Stimulated activated CD4-positive, alpha-beta T cell treated with anti-CD3 and anti-CD28 coated beads, Interleukin-1b, Interleukin-23, amount 100 ng/mL, for 4 hours (primary cell): ENCODE measurements at places on chromosomes 11 and 22.

DNA sequence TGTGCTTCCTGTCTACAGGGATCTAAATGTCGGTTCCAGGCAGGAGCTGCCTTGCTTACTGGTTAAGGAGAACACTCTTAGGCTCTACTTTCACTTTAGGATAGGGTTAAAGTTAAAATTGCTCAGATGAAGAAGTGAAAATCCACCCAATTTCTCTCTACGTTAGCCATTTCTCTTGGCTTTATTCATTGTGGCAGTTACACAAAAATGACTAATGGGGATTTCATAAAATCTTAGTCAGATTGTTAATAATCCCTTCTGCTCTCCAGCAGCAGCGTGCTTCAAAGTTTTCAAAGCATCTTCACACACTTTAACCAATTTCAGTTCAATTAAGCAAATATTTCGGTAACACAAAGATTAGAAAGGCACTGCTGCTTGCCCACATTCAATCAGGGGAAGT lies 58.4 kb upstream of the RCN1 start:
- no peak for DNase-seq

- no peak for DNase-seq
Observed at GRCh38 chr11:120012245-120012644, 125.7 kb downstream of the TRIM29 start.

DNA sequence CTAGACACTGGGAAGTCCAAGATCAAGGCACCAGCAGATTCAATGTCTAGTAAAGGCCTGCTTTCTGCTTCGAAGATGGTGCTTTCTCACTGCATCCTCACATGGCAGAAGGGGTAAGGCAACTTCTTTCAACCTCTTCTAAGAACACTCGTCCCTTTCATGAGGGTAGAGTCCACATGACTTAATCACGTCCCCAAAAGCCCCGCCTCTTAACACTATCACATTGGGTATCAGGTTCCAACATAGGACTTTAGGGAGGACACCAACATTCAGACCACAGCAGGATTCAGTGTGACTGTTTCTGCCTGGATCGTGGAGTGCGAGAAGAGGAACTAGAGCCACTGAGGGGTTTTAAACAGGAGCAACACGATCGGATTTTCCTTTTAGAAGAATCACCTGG lies 3.7 kb upstream of the TIRAP start:
- DNase-seq = no peak

GRCh38 chr11:104765401-104766095 lies 132.7 kb downstream of the CASP12 start:
- DNase-seq = no peak

GRCh38 chr22:48960576-48960975 lies 867.1 kb downstream of the BRD1 start:
- DNase-seq = no peak

DNA sequence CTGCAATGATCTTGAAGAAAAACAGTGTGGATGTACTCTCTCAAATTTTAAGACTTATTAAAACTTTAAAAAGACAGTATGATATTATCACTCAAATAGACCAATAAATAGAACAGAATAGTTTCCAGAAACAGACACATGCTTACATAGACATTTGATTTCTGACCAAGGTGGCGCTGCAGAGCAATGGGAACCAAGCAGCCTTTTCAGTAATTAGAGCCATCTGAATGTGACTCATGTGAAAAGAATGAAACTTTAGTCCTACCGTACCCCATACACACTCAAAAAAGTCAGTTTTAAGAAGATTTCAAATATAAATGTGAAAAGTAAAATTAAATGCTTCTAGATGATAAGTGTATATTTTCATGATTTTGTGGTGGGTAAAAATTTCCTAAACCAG lies 74.2 kb upstream of the MS4A8 start:
- no peak for DNase-seq

GRCh38 chr22:47205554-47205953 lies 443.1 kb downstream of the TBC1D22A start:
- DNase-seq = no peak

- no peak for DNase-seq
Observed at GRCh38 chr11:134578807-134579723, 167.0 kb upstream of the B3GAT1 start.

- DNase-seq = no peak
Observed at GRCh38 chr22:38766076-38766777, 10.4 kb upstream of the SUN2 start.

DNA sequence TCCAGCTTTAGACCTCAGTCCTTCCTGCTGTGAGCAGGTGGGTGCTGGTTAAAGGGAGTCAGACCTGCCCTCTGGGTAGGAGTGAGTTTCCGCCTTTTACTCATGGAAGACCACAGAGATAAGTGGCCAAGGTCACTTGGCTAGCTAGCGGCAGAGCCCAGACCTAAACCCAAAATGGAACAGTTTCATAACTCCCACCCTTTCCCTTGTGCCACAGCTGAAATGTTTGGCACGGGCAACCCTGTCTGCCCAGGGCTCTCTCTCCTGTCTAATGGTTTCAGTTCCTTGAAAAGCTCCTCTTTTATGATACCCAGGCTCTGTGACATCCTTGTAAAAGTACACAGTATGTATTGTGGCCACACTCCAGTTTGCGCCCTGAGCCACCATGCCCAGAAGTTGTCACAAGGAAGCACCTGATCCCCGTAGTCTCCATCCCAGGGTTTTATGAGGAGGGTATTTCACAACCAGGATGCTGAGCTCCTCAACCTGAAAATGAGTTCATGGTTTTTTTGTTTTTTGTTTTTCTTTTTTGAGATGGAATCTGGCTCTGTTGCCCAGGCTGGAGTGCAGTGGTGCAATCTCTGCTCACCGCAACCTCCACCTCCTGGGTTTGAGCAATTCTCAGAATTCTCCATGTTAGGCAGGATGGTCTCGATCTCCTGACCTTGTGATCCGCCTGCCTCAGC lies 5.1 kb downstream of the MB start:
- DNase-seq = no peak

DNA sequence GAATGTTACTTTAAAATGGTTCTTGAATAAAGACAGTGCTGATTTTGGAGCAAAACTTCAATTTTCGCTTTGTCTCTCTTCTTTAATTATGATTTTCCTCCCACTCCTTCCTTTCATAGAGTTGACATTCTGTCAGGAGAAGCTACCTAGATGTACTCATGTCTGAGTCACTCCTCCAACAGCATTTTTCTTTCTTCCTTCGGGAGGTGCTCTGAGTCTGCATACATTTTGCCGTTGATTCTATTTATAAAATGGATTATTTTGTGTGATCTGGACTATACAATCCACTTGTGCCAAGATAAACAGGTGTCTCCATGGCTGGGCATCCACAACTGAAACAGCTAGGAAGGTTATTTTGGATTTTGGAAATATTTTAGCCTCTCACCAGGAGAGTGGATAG lies 588.3 kb upstream of the ANO5 start:
- no peak for DNase-seq

DNA sequence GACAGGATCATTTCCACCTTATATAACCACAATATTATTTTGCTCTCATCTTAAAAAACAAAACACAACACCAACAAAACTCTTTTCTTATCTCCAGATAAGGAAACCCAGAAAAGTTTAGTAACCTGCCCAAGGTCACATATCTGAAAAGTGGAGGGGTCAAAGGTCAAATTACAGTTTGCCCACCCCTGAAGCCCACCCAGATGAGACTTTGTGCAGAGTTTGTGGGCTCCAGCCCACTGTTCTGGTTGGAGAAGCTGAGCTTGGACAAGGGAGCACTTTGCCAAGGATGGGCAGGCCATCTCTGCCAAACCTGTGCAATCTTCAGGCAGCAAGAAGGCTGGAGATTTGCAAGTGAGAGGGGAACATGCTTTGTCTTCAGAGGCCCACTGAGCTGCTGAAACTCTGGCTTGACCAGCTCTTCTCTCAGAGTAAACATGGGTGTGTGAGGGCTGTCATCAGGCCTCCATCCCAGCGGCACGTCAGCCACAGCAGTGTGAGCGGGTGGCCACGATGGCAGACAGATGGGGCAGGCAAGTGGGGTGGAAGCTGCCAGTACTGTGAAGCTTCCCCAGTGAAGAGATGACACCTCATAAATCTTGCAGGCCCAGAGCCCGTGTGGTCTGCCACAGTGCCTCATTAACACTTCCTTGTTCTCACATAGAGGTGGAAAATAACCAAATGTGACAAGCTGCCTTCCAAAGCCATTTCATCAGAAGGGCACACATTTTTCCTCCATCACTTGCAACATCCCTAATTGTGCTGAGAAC lies 111.8 kb downstream of the CCDC81 start:
- no peak for DNase-seq

DNA sequence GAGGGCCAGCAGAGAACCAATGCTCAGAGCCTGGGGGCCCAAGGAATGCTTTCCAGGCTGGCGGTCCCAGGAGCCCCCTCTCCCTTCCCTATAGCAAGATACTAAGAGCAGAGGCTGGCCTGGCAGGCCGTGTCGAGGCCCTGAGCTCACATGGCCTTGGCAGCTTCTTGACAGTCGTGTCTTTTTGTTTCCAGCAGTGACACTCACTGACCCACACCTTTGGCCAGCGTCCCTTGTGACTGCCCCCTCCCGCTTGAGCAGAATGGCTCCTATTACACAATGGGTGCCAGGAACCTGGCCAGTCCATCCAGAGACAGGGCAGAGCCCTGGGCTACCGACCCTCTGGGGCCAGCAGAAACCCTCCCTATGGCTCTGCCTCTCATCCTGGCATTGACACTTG lies 6.4 kb upstream of the CCND1 start:
- DNase-seq = no peak

- no peak for DNase-seq
Observed at GRCh38 chr11:76788661-76789442, 5.7 kb downstream of the TSKU start.
